Activated naive CD4-positive, alpha-beta T cell treated with anti-CD3 and anti-CD28 coated beads for 36 hours (primary cell): ENCODE measurements at places on chromosomes 16 and 17.

GRCh38 chr17:79597996-79598895 lies 12.6 kb downstream of the RBFOX3 start:
- H3K36me3 ChIP-seq = no peaks in the 10 kb centered on the region
- H3K4me1 ChIP-seq = no peaks in the 10 kb centered on the region
- H3K4me3 ChIP-seq = no peak overlapping the region

DNA sequence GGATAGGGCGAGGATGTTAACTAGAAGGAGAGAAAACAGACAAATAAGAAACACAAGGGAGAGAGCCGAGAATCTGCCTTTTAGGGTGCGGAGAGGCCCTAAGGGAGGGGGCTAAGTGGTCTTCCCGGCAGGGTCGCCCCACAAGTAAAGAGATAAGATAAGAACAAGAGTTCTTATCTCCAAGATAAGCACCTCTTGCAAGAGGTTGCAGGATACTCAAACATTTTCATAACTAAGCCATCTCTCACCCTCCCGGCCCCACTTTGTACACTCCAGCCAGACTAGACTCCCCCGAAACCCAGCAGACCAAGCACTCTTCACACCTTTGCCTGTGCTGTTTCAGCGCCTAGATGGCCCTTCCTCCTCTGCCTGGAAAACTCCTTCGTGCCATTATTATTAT lies 14.3 kb downstream of the ZNF319 start:
- H3K36me3 ChIP-seq = no peaks in the 10 kb centered on the region
- no peak overlapping the region for H3K27ac ChIP-seq
- H3K4me3 ChIP-seq = peak overlapping the region; percentile 2
- H3K4me1 ChIP-seq = peaks cover 9% of the 10 kb centered on the region

GRCh38 chr16:88937206-88937621 lies 39.8 kb downstream of the CBFA2T3 start:
- H3K4me1 ChIP-seq = peaks cover 2% of the 10 kb centered on the region
- peaks cover 23% of the 10 kb centered on the region for H3K27me3 ChIP-seq
- no peak overlapping the region for H3K27ac ChIP-seq
- no peak for DNase-seq

- peaks cover 1% of the 10 kb centered on the region for H3K36me3 ChIP-seq
- H3K4me1 ChIP-seq = no peaks in the 10 kb centered on the region
- no peak overlapping the region for H3K4me3 ChIP-seq
- H3K27me3 ChIP-seq = peaks cover 22% of the 10 kb centered on the region
These were observed 26.5 kb downstream of the EPN2 start for GRCh38 chr17:19263641-19264051.

DNA sequence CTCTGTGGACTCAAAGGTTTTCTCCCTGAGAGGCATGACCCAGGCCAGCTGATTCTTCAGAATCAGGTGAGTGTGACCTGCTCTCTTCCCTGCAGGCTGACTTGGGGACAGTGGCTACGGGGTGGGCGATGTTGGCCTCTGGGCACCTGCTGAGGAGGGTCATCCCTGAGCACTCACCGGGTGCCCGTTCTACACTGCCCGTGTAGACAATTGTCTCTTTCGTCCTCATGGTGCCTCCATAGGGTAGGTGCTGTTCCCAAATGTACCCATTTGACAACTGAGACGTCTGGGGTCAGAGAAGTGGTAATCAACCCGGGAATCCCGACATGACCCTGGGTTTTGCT lies 74.8 kb downstream of the GOSR1 start:
- DNase-seq = no peak
- no peaks in the 10 kb centered on the region for H3K36me3 ChIP-seq
- no peak overlapping the region for H3K27ac ChIP-seq
- H3K27me3 ChIP-seq = no peaks in the 10 kb centered on the region

GRCh38 chr16:84730406-84731106 lies 30.8 kb downstream of the USP10 start:
- H3K27me3 ChIP-seq = no peaks in the 10 kb centered on the region
- DNase-seq = peak; percentile 51
- no peak overlapping the region for H3K4me3 ChIP-seq

DNA sequence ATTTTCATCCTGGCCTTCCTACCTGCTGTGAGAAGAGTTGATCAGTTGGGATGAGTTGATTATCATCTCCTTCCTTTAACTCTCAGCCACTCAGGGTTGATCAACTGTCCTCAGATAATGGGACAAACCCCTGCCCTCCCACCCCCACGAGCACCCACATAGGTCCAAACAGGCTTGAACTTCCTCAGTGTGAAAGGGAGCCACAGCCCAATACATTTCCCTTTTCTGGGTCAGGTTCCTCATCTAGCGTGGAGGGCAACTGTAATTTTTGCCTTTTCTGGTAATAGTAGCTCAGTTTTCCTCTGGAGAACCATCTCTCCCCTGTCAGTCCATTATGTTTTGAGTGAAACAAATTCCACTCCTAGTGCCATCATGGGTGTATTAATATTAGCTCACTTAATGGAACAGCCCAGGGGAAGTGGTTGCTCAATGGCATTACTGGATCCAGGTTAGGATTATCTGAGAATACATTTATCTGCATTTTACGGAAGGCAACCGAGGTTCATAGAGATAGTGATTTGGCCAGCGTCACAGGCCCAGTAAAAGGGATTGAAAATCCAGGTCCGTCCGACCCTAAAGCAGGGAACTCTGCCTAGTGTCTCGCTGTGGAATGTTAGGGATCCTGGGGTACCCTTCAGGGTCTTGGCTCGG lies 476 bp upstream of the LPCAT2 start:
- H3K4me1 ChIP-seq = peaks cover 10% of the 10 kb centered on the region
- peaks cover 40% of the 10 kb centered on the region for H3K27me3 ChIP-seq
- H3K27ac ChIP-seq = no peak overlapping the region
- H3K36me3 ChIP-seq = no peaks in the 10 kb centered on the region
- peak overlapping the region; percentile 43 for H3K4me3 ChIP-seq
- DNase-seq = no peak

DNA sequence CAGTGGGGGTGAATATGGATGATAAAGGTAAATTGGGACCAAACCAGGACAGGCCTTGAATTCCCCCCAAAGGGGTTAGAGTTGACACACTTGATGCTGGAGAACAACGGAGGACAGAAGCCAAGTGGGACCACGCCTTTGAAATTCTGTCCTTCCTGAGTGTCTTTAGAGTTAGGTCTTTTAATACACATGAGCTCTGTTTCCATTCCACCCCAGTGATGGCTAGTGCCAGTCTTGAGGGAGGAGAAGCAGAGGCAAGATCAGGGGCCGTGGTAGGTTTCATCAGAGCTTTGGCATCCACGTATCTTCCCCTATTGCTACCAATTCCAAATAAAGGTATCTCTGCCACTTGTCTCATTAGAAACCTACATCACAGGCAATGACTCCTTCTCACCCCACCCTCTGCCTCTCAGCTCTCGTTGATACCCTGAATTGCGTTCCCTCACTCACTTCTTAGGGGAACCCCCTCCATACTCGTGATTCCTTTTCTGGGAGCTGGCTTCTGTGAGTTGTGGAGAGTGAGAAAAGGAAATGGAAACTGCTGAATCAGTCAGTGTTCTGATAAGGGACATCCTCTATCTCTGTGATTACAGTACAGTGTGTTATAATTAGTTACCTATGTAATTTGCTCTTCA lies 2.4 kb upstream of the CCL3L1 start:
- H3K4me3 ChIP-seq = no peak overlapping the region
- H3K4me1 ChIP-seq = peaks cover 13% of the 10 kb centered on the region

DNA sequence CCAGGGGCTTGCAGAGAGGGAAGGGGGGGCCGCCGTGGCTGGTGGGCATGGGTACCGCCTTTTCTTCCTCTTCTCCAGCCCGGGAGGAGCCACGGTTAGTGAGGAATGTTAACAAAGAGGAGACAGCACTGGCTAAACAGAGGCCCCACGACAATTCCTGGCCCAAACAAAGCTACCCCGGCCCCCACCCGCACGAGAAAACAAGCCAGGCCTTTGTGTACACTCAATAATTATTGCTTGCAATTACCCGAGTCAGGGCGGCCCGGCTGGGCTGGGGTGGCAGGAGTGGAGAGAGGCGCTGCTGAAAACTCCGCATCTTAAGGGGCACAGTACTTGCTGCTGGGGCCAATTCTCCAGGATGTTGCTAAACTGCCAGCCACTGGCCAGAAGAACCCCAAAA lies 56.4 kb downstream of the IRX5 start:
- no peak overlapping the region for H3K4me3 ChIP-seq
- H3K36me3 ChIP-seq = no peaks in the 10 kb centered on the region

GRCh38 chr16:74485916-74486315 lies 64.6 kb upstream of the CLEC18B start:
- no peak overlapping the region for H3K4me3 ChIP-seq
- no peaks in the 10 kb centered on the region for H3K27me3 ChIP-seq
- DNase-seq = no peak
- no peak overlapping the region for H3K27ac ChIP-seq
- peaks cover 17% of the 10 kb centered on the region for H3K36me3 ChIP-seq

GRCh38 chr16:30381291-30382041 lies 895 bp downstream of the SEPTIN1 start:
- H3K36me3 ChIP-seq = peaks cover 31% of the 10 kb centered on the region
- H3K27ac ChIP-seq = peak overlapping the region; percentile 96
- DNase-seq = peak; percentile 70
- peak overlapping the region; percentile 89 for H3K4me3 ChIP-seq

GRCh38 chr17:81419886-81420768 lies 24.9 kb downstream of the BAHCC1 start:
- no peaks in the 10 kb centered on the region for H3K36me3 ChIP-seq
- no peaks in the 10 kb centered on the region for H3K4me1 ChIP-seq
- H3K27me3 ChIP-seq = no peaks in the 10 kb centered on the region

DNA sequence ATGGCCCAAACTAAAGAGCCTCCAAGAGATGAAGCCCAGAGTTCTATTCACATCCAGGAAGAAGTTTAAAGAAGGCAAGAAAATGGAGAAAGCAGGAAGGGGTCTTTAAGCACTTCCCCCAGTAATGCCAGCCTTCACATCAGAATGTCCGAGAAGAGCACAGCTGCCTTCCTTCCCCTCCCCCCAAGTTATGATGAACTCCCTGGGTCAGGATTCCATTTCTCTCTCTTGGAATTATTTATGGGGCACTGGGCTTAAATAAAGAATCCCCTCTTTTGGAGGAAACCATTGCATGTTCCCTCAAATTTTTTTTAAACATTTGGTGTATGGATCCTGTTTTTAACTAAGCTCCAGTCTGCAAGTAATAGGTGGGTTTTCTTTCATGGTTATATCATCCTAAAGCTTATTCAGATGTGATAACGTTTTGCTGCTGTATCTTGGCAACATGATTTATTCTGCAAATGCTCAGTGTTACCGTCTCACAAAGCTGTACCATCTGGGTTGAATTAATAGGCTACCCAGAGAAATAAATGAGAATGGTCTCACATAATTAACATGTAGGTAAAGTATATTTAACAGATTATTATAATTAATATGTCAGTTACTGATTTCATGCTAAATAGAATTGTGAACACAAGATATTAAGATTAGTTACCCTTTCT lies 160.9 kb upstream of the TOX3 start:
- no peaks in the 10 kb centered on the region for H3K27me3 ChIP-seq
- H3K36me3 ChIP-seq = no peaks in the 10 kb centered on the region
- H3K27ac ChIP-seq = no peak overlapping the region
- no peak overlapping the region for H3K4me3 ChIP-seq
- no peaks in the 10 kb centered on the region for H3K4me1 ChIP-seq

GRCh38 chr17:79607940-79608623 lies 2.8 kb downstream of the RBFOX3 start:
- H3K27ac ChIP-seq = no peak overlapping the region
- H3K27me3 ChIP-seq = peaks cover 37% of the 10 kb centered on the region
- H3K4me3 ChIP-seq = no peak overlapping the region
- peak; percentile 29 for DNase-seq

DNA sequence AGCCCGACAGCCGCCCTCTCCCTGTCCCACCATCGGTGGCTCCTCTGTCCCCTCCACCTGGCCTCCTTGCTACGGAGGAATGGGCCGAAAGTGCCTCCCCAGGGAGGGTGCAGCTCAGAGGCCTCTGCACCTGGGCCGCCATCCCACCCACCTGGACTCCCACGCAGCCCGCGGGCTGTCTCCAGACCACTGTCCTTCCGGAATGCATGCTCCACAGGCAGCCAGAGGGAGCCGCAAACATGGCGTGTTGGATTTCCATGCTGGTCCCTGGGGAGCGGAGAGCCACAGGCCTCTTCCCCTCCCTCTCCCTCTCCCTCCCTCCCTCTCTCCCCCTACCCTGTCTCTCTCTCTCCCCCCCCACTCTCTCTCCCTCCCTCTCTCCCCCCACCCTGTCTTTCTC lies 3.0 kb downstream of the SSTR5 start:
- H3K36me3 ChIP-seq = no peaks in the 10 kb centered on the region
- H3K27ac ChIP-seq = no peak overlapping the region
- H3K4me3 ChIP-seq = no peak overlapping the region
- no peaks in the 10 kb centered on the region for H3K4me1 ChIP-seq

DNA sequence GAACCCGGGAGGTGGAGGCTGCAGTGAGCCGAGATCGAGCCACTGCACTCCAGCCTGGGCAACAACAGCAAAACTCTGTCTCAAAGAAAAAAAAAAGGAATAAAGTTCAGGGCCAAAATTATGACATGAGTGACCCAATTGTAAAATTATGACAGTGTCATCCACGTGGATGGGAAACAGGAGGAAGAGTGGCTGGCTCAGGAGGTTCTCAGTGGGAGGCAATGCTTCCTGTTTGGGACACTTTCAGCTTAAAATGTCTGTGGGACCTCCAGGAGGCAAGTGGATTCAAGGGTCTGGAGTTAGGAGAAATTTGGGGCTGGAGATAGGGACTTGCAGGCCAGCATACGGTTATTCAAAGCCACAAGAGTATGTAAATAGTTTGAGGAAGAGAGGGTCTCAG lies 8.0 kb upstream of the STX4 start:
- no peak for DNase-seq
- H3K27ac ChIP-seq = no peak overlapping the region
- H3K27me3 ChIP-seq = no peaks in the 10 kb centered on the region

- no peak overlapping the region for H3K27ac ChIP-seq
- no peak for DNase-seq
- H3K4me3 ChIP-seq = no peak overlapping the region
- no peaks in the 10 kb centered on the region for H3K4me1 ChIP-seq
- H3K36me3 ChIP-seq = peaks cover 2% of the 10 kb centered on the region
These were observed 67.7 kb downstream of the NDEL1 start for GRCh38 chr17:8503368-8503767.

DNA sequence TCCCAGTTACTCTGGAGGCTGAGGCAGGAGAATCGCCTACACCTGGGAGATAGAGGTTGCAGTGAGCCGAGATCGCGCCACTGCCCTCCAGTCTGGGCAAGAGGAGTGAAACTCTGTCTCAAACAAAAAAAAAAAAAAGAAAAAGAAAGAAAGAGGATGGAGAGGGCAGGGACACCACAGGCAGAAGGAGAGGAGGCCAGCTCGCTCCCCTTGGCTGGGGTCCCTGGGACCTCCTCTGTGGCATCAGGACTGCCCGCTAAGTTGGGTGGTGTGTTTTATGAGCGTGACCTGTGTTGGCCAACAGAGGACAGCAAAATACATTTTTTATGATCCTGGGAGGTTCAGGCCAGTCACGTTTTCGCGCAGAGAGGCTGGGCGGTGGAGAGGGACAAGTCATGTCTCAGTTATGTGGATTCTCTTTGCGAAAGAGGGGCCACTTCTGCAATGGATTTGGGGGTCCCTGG lies 229.6 kb downstream of the MRTFB start:
- no peaks in the 10 kb centered on the region for H3K27me3 ChIP-seq
- DNase-seq = peak; percentile 73
- H3K4me1 ChIP-seq = peaks cover 12% of the 10 kb centered on the region
- no peak overlapping the region for H3K27ac ChIP-seq
- peak overlapping the region; percentile 66 for H3K4me3 ChIP-seq
